Nasal cavity respiratory epithelium epithelial cell of viscerocranial mucosa (primary cell): ENCODE measurements at places on chromosomes 12 and 14. TPM values are rescaled to one million over a fixed set of nuclear protein-coding genes. Genes with fewer than 3 reads are reported as not detected.

ADCY4 gene
- total RNA-seq = 0.85 and 1.0 TPM in 2 replicates

DIO2 gene
- 0.07 and 0.68 TPM in 2 replicates for total RNA-seq

MYF6 gene
- not detected in 2 replicates for total RNA-seq

NGB gene
- total RNA-seq = 0.07 TPM in 1 of 2 replicates, not detected in the other

PLCZ1 gene
- not detected in 2 replicates for total RNA-seq

MOK gene
- total RNA-seq = 2.4 and 5.8 TPM in 2 replicates

OVCH1 gene
- total RNA-seq = 0.28 TPM in 1 of 2 replicates, not detected in the other

FERMT2 gene
- total RNA-seq = 26.4 and 34.2 TPM in 2 replicates

KRT73 gene
- total RNA-seq = not detected in 2 replicates

SMIM41 gene
- total RNA-seq = under 0.01 TPM in 1 of 2 replicates, not detected in the other

PLD4 gene
- total RNA-seq = not detected in 2 replicates

DBX2 gene
- total RNA-seq = not detected in 2 replicates

ATG101 gene
- 84.5 and 144 TPM in 2 replicates for total RNA-seq

HCFC2 gene
- total RNA-seq = 6.2 and 13.3 TPM in 2 replicates

DCTN2 gene
- 68.7 and 104 TPM in 2 replicates for total RNA-seq

IL26 gene
- total RNA-seq = not detected in 2 replicates

CEP83 gene
- 13.7 and 14.2 TPM in 2 replicates for total RNA-seq

ADAMTS20 gene
- not detected in 2 replicates for total RNA-seq

CMA1 gene
- total RNA-seq = not detected in 2 replicates

ZFHX2 gene
- total RNA-seq = under 0.01 and 0.43 TPM in 2 replicates

NANOG gene
- total RNA-seq = under 0.01 TPM in 1 of 2 replicates, not detected in the other

TAS2R42 gene
- total RNA-seq = not detected in 2 replicates

MMP19 gene
- total RNA-seq = under 0.01 and 0.28 TPM in 2 replicates

SLC22A17 gene
- total RNA-seq = 1.0 and 4.9 TPM in 2 replicates

LRRC10 gene
- not detected in 2 replicates for total RNA-seq

KRT5 gene
- 6,718 and 16,450 TPM in 2 replicates for total RNA-seq

ASCL1 gene
- not detected in 2 replicates for total RNA-seq

OTUB2 gene
- total RNA-seq = 2.7 and 4.2 TPM in 2 replicates

MAP1LC3B2 gene
- 1.4 and 3.0 TPM in 2 replicates for total RNA-seq

RAD51AP1 gene
- total RNA-seq = 0.64 and 0.68 TPM in 2 replicates

PPP1CC gene
- 75.9 and 80.0 TPM in 2 replicates for total RNA-seq

ATL1 gene
- total RNA-seq = under 0.01 and 0.36 TPM in 2 replicates

SART3 gene
- total RNA-seq = 57.1 and 73.9 TPM in 2 replicates

SERPINA3 gene
- total RNA-seq = 1.7 and 234 TPM in 2 replicates

WIF1 gene
- total RNA-seq = not detected in 2 replicates

NOVA1 gene
- 0.36 TPM in 1 of 2 replicates, not detected in the other for total RNA-seq

LGMN gene
- total RNA-seq = 43.4 and 79.7 TPM in 2 replicates
